ENCODE measurements at places on chromosomes 3 and 15. TPM values are rescaled to one million over a fixed set of nuclear protein-coding genes. Genes with fewer than 3 reads are reported as not detected.
A peak's percentile ranks its signal among the peaks of the same experiment; 100 is the strongest.

Gene PDE8A
- polyA plus RNA-seq: 40.9 TPM

Gene IRAK2
- polyA plus RNA-seq: 1.1 TPM

Gene SIDT1
- 3.2 TPM for polyA plus RNA-seq

Gene ZKSCAN7
- polyA plus RNA-seq: 18.0 TPM

Gene UQCC5
- polyA plus RNA-seq: 20.5 TPM

Gene SLC22A14
- 0.32 TPM for polyA plus RNA-seq

Gene CDHR4
- 0.05 TPM for polyA plus RNA-seq

Gene DPPA4
- polyA plus RNA-seq: 4.6 TPM

Gene SCG5
- 22.9 TPM for polyA plus RNA-seq

Gene FOXB1
- not detected for polyA plus RNA-seq

Gene RETNLB
- polyA plus RNA-seq: not detected

DNA sequence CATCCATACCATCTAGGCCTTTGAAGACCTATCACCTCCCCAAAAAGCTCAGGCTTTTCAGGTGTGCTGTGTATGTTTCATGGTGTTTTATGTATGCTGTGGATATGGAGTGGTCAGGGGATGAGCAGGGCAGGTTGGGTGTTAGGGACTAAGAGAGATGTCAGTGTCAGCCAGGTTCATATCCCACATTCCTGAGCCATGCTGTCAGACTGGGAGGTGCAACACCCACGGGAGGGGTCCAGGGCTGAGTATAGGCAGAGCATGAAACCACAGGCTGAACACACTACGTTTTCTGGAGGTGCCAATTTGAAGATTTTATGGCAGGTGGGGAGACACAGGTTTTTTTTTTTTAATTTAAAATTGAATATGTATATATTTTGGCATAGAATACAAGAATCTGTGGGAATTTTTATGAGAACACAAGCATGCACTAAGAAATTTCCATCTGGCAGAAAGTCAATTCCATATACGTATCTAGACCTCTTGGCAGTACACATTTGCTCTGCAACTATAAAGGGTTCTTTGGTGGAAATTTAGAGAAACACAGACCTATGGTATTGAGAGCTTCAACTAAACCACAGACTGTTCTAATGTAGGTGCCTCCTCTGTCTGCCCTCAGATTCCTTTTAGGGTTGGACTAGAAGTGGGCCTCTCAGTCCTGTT lies 101.9 kb upstream of the RNU6-1 start:
- DNase-seq: no peak

DNA sequence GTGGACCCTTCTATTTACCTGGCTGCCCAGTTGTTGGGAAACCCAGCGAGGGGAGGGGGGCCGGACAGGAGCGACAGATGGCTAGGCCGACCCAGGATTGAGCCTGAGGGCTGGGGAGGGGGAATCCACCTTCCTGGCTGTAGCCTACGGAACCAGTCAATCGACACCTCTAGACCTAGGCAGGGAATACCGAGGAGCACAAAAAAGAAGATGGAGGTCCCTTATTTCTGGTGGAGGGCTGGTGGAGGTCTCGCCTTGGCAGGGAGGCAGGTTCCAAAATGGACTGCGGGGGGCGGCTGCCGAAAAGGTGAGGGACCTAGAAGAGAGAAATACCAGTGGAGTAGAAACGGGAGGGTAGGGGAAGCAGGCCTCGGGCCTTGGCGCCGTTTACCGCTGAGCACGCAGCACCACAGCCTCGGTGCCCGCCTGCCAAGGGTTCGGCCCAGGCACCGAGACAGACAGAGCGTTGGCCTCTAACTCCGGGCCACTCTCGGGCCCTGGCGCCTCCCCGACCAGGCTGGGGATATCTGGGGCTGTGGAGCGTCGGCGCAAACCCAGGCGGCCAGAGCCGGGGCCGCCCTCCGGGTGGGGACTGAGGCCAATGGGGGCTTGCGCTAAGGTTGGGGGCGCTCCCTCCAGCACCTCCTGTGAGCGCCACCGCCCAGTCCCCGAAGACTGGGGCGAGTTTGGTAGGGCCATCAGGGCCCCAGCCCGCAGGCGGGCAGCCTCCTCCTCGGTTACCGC lies 1.6 kb downstream of the ANKRD63 start:
- no peak for DNase-seq

DNA sequence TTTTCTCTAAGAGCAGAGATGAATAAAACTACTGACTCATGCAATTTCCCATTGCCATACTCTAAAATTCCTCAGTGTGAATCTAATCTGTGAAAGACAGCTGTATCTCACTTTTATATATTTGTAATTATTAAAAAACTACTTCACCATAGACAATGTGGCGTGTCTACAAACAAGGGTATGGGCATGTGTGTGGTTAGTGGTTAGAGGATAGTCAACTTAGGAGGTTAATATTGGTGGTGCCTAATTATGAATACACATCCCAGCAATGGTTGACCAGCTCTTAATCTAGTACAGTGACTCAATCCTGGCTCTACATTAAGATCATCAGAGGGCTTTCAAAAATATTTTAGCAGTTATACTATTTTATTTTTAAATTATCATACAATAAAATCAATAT lies 94.5 kb downstream of the GOLIM4 start:
- DNase-seq: no peak

DNA sequence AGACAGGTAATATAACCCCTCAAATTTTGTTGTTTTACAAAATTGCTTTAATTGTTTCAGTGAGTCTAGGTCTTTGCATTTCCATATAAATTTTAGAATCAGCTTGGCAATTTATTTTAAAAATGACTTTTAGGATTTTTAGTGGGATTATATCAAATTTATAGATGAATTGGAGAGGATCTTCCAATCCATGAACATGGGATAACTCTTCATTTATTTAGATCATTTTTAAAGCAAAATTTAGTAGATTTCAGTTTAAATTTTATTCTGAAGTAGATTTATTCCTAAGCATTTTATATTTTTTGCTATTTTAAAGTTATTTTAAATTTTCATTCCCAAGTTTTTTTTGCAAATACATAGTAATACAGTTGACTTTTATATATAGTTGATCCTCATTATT lies 58.1 kb upstream of the THSD4 start:
- DNase-seq: no peak

DNA sequence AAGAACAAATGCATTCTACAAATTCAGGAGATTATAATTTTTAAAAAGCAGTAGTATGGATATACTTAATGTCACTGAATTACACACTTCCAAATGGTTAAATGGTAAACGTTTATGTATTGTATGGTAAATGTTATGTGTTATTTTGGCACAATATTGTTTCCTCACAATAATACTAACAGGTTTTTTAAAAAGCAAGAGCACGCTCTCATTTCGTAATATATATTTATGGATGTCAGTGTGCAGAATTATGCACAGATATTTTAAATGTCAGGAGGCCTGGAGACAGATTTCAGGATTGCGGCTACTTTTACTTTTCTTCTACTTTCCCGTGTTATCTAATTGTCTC lies 533 bp downstream of the ZNF445 start:
- DNase-seq: no peak

DNA sequence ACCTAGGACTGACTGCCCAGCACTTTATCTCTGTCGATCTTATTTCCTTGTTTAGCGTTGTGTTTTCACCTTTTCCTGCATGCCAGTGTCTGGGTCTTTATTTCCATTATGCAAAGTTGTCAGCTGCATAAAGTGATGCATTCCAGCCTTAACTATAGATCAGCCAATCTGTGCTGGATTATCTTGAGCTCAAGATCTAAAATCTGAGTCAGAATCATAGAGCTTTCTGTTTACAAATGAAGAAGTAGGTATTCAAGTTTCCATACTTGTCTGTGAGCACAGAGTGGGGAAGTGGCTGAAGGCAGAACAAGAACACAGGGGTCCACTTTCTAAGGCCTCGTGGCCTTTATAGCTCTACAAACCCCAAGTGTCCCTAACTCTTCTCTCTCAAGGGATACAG lies 82.4 kb upstream of the PLCL2 start:
- DNase-seq: no peak

- no peak for DNase-seq
Measured at GRCh38 chr3:143120716-143121240, 1.2 kb downstream of the CHST2 start.

GRCh38 chr3:58217209-58217811 lies 6.5 kb upstream of the DNASE1L3 start:
- peak; percentile 43 for DNase-seq

GRCh38 chr3:121508389-121508788 lies 37.4 kb downstream of the POLQ start:
- DNase-seq: no peak

DNA sequence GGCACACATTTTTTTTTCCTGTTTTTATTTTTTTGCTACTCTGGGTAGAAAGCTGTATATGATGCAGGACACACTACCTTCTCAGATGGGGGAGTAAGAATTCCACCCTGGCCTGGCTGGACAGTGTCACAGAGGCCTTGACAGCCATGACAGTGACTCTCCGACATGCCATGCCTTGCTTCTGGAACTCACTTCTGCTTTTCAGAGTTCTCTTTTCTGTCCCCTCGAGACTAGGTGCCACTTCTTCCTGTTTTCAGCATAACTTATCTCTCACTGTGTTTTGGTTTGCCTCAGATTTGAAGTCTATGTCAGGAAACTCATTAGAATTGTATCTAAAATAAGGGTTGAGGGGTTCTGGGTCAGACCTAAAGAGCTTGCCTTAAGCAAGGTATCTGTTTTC lies 69.1 kb upstream of the SEC13 start:
- no peak for DNase-seq

DNA sequence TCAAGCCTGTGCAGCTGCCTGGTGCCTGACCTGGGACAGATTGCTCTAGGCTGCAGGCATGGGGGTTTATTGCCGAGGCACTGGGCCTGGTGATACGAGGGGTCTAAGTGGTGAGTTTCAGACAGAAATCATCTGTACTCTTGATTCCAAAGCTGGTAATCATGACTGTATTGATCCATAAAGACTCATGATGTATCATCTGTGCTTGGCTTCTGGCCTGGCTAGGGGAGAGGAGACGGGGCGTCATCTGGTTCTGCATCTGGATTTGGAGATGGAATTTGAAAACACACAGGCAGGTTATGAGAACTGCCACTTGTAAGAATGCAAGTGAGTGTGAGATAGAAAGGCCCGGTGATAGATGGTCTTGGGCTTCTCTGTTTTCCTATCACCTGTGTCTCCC lies 337.4 kb upstream of the C2CD4B start:
- no peak for DNase-seq

GRCh38 chr3:126524429-126524988 lies 554 bp downstream of the CHST13 start:
- no peak for DNase-seq

- no peak for DNase-seq
Measured at GRCh38 chr3:48607519-48607918, 1.9 kb downstream of the UQCRC1 start.

GRCh38 chr3:46867550-46867898 lies 4.3 kb upstream of the MYL3 start:
- DNase-seq: no peak

DNA sequence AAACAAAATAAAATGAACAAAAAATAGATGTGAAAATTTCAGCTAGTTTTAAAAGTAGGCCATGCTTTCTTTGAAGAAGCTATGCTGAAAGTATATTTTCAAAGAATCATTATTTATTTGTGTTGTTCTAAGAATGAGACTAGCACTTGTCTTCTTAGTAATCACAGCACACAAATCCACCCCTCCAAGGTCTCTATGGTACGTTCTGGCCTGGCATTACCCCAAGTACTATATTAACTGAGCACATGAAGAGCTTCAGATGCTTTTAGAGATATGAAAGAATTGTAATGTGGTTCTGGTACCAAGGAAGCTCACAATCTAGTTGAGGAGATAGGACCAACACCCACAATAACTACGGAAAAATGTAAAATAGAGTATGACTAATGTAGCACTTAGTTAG lies 416.5 kb downstream of the PLCL2 start:
- DNase-seq: no peak

- DNase-seq: no peak
Measured at GRCh38 chr3:153896197-153896596, 225.0 kb upstream of the ARHGEF26 start.

GRCh38 chr3:48232734-48233133 lies 8.2 kb upstream of the ZNF589 start:
- no peak for DNase-seq

DNA sequence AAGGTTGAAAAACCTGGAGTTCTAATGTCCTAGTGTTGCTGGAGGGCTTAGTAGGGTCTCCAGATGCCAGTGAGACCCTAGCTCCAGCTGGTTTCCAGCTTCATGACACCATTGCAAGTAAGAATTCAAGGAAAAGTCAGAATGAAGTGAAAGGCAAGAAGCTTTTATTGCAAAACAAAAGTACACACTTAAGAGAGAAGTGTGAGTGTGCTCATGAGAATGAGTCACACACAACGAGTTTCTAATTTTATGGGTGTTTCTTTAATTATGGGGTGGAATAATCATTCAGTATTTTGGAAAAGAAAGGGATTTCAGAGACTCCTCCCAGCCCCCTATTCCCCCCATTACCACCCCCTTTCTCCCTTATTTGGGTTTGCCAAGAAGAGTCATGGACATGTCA lies 24.6 kb upstream of the ZNF502 start:
- DNase-seq: no peak

DNA sequence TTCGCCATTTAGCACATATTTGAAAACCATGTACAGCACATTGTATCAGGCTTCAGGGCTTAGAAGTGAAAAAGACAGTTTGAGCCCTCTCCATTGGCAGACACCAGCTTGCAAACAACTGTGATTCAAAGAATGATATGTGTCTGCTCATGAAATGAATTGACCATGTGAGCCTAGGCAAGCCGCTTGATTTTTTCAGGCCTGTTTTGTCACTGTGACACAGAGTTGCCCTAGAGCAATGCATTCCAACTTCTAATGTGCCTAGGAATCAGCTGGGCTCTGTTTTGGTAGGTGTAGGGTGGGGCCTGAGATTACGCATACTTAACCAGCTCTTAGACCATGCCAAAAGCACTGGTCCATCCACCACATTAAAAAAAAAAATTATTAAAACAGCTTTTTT lies 53.0 kb downstream of the ATP2C1 start:
- no peak for DNase-seq

DNA sequence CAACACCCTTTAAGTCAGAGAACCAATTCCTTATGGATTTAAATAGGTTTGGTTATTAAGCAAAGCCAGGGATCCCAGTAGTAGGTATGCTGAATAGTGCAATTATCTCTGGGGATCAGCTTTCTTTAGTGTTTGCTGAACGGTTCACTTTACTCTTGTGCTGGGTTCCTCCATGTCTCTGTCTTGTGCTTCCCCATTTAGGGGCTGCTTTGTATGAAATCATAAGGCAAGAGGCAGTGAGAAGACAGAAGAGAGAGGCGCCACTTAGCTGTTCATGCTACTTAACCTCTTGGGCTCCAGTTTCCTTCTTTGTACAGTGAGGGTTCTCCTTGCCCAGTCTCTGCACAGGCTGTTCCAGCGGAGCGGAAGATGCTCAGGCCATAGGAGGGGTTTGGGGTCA lies 3.5 kb downstream of the ST6GAL1 start:
- DNase-seq: no peak

GRCh38 chr3:37907906-37908305 lies 46.2 kb downstream of the CTDSPL start:
- no peak for DNase-seq

- DNase-seq: no peak
Measured at GRCh38 chr3:61594144-61594963, 33.0 kb downstream of the PTPRG start.
